LNCaP clone FGC (cell line): ENCODE measurements at places on chromosomes 16 and 17.

DNA sequence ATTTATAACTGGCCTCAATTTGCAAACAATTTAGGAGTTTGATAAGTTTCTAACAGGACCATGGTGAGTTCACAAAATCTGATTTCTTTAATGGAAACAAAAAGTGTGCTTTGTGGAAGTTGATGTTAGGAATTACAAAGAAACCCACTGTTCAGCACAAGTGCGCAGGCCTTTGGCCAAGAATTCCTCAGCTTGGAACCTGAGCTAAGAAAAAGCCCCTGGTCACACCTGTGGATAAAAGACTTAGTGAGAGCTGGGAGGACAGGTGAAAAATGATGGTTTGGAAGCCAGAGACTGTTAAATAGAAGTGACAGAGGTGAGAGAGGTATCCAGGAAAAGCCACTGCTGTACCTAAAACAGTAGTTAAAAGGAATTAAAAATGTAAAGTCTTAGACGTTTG lies 64.7 kb downstream of the PRKCA start:
- DNase-seq, result no peak

DNA sequence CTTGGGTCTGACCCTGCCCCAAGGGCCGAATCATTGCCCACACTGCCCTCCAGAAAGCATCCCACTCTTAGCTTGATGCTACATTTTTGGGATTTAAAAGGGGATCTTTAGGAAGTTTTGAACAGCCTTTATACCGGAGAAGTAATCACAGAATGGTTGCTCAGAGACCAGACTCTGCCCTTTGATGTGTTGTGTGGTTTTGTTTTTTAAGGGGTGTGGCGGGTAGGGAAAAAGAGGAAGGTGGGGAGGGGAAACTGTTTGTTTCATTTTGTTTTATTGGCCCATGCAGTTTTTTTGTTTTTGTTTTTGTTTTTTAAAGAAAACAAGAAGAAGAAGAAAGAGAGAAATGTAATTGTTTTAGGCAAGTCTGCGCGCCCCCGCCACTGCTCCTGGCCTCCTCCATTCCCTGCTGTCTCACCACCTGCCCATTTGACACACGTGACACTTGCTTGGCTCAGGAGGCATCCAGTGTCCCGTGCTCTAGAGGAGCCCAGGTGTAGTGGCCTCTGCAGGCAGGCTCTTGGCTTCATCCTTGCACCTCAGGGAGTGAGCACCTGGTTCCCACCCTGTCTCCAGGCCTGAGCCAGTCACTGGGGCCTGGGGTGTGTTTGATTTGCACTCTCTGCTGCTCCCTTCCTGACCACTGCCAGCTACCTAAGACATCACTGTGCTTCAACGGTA lies 35.7 kb downstream of the GNAO1 start:
- no peak for DNase-seq

GRCh38 chr16:75130150-75130771 lies 13.7 kb upstream of the LDHD start:
- DNase-seq, result no peak

GRCh38 chr17:64964796-64965195 lies 45.5 kb upstream of the LRRC37A3 start:
- no peak for DNase-seq

GRCh38 chr16:83957296-83957855 lies 4.3 kb downstream of the OSGIN1 start:
- DNase-seq, result no peak

DNA sequence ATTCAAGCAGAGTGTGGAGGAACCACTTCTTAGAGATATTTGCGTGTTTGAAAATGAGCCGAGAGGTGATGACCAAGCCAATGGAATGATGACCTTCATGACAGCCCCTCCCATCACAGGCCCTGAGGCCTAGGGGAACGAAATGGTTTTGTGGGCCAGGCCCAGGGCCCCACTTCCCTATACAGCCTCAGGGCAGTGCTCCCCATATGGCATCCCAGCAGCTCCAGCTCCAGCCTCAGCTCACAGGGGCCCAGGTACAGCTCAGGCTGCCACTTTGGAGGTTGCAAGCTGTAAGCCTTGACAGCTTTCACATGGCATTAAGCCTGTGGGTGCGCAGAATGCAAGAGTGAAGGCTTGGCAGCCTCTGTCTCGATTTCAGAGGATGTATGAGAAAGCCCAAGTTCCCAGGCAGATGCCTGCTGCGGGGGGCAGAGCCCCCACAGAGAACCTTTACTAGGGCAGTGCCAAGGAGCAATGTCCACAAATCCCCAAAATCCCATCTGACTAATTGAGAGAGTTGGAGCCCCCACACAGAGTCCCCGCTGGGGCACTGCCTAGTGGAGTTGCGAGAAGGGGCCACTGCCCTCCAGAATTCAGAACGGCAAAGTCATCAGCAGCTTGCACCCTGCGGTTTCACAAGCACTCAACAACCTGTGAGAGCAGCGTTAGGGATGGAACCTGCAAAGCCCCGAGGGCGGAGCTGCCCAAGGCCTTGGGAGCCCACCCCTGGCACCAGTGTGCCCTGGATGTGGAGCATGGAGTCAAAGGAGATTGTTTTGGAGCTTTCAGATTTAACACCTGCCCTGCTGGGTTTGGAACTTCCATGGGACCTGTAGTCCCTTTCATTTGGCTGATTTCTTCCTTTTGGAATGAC lies 21.2 kb downstream of the CHMP6 start:
- no peak for DNase-seq

DNA sequence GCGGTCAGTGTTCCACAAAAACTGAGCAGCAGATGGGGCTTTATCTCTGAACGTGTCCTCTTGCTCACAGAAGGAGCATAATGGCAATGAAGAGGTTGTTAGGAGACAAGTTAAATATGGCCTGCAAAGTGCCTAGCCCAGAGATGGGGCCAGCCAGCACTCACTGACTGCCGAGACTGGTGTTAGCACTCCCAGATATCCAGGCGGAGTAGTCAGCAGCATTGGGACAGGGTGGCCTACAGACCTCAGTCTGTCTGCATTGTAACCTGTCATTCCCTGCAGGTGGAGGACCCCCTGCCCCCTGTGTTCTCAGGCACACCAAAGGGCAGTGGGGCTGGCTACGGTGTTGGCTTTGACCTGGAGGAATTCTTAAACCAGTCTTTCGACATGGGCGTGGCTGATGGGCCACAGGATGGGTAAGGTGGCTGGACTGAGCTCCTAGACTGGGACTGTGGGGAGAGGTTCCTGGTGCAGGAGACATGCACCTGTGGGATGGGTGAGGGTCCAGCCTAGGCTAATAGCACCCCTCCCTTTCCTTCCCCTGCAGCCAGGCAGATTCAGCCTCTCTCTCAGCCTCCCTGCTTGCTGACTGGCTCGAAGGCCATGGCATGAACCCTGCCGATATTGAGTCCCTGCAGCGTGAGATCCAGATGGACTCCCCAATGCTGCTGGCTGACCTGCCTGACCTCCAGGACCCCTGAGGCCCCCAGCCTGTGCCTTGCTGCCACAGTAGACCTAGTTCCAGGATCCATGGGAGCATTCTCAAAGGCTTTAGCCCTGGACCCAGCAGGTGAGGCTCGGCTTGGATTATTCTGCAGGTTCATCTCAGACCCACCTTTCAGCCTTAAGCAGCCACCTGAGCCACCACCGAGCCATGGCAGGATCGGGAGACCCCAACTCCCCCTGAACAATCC lies 4.2 kb downstream of the MFAP4 start:
- DNase-seq, result no peak

DNA sequence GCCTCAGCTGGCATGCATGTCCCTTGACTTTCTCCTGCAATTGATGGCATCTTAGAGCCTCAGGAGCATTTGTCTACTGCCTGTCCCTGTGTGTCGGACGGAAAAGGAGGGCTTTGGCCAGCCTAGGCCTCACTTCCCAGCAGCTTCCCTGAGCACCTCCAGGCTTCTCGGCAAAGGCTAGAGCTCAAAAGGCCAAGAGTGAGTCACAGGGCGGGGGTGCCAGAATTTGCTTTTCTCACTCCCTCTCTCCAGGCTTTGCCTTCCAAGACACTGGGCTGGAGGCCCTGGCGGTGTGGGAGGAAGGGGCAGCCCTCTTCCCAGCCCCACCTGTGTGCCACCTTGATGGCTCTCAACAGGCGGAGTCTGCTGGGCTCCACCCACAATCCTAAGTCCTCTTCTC lies 107.3 kb upstream of the MAF start:
- no peak for DNase-seq

- no peak for DNase-seq
These were observed 38.8 kb downstream of the MRC2 start for GRCh38 chr17:62666061-62666800.

DNA sequence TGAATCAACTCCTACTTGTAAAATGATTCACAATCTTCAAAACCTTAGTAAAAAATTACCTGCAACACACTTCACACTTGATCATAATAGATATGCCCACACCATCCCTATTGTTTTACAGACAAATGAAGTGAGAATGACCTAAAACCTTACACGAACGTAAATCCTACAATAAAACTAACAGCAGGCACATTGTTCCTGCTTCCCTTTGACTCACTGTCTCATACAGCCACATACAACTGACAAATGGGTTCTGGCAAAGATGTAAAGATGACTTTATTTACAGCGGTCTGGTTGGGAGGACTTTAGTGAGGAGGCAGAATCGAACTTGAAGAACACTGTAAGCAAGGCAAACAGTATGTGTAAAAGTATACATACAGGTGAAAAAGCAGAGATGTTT lies 188.7 kb downstream of the MYO1D start:
- no peak for DNase-seq

DNA sequence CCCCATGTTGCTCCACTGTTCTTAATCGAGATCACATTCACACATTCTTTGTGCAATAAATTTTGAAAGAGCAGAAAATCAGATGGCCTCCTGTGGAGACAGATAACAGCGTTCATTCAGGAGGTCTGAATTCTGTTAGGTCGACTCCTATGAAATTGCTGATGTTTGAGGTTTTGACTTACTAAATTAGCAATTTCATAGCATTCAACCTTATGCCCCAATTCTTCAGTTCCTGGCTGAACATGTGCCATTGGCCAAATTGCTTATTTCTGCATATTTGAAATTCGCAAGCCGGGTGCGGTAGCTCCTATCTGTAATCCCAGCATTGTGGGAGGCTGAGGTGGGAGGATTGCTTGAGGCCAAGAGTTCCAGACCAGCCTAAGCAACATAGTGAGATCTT lies 22.1 kb upstream of the C16orf74 start:
- no peak for DNase-seq

GRCh38 chr16:47581114-47581513 lies 120.0 kb downstream of the PHKB start:
- no peak for DNase-seq

DNA sequence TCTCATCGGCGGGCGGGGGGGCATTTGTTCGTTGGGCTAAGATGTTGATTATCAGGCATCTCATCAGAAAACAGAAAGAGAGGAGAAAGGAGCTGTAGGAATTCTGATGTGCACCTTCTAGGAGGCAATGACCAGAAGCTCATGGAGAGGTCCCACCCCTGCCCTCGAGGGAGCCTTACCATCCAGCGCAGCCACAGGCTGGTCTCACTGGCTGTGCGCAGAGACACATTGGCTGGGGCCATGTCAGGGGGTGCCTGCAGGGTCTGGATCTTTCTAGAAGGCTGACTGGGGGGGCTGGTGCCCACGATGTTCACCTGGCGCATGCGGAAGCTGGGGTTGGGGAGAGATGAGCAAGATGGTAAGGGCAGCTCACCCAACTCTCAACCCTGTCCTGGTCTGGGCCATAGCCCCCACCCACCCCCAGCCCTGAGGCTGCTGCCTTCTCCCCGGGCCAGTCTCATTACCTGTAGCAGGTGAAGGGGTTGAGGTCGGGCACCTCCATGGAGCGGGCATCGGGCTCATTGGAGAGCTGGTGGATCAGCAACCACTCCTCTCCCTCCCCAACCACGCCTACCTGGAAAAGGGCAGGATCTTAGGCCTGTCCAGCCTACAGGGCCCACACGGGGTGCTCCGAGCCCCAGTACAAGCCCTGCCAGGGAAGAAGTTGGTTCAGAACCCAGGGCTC lies 86.2 kb upstream of the CDC42EP4 start:
- no peak for DNase-seq

DNA sequence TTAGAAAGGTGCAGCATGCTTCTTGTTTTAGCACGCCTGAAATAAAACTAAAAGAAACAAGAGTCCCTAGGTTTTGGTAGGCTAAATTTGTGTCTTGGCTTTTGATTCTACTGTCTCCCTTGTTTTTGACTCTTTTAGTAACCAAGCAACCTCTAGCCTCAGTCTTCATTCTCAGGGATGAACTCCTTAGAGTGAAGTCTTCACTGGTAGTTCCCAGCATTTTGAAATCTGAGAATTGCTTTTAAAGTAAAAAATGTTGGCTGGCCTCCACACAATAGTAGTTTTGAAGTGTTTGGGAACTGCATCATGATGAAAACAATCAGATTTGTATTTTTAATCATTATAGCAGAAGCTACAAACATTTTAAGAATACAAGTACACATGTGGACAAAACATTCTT lies 6.1 kb upstream of the CDR2 start:
- no peak for DNase-seq
